T-cell (primary cell): ENCODE measurements at places on chromosomes 7 and 10.
A peak's percentile ranks its signal among the peaks of the same experiment; 100 is the strongest.

DNA sequence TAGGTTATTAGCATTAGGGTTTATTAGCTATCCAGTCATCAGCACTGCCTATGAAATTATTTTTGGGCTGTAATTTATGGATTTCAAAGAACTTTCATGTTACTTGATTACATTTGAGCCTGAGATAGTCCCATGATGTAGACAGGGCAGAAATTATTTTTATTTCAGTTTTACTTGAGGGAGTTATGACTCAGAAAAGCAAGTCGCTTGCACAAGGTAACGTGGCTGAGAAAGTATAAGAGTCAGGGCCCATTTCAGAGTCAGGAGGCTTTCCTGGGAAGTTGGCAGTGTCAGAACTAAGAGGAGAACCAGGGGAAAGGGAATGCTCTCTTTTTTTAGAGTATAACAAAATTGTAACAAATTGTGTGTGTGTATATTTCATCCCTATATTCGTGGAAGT, 16.5 kb downstream of the GATA3 start:
- no peak for DNase-seq

DNA sequence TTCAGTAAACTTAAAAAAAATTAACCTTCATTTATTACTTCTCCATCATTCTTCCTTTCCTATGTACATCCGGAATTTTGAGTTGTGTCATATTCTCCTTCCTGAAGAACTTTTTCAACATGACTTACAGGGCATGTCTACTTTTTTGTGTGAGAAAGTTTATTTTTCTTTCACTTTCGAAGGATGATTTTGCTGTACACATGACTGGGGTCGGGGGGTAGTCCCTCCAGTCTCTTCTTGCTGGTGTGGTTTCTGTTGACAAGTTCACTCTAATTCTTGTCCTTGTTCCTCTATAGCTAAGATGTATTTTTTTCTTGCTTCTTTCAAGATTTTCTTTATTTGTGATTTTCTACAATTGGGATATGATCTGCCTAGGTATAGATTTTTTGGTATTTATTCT, 55.8 kb downstream of the INPP5A start:
- DNase-seq, result no peak

DNA sequence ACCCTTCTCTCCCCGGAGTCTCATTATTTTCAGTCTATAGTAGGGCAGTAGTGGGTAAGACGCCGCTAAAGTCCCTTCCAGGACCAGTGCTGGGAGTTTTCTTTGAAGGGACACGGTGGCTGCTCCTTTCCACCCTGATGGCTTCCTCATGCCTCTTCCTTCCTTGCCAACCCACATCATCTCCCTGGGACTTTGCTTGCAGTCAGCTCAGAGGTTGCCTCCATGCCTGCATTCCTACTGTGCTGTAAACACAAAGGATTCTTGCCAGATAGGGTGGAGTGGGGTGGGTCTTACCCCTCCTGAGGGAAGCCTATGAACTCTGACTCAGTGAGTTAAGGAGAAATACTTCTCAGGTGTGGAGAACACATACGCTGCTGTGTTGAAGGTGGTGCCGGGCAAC, 59.9 kb upstream of the IGFBP3 start:
- DNase-seq, result no peak

- no peak for DNase-seq
These were observed 114.5 kb upstream of the POM121L12 start for GRCh38 chr7:52920977-52921376.

- DNase-seq, result no peak
These were observed 112.0 kb downstream of the NPTX2 start for GRCh38 chr7:98729121-98729520.

DNA sequence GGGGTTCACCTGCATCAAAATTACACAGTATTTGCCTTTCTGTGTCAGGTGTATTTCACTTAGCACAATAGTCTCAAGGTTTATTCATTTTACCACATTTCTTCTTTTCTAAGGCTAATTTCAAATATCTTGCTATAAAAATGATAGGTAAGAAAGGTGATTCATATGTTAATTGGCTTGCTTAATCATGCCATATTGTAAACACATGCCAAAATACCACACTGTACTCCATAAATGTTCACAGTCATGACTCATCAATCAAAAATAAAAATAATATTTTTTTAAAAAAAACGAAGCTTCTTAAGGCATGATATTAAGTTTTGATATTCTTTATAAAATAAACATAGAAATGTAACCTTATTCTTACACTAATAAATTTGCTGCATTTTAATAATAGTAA, 947.1 kb downstream of the GRM8 start:
- DNase-seq, result no peak

DNA sequence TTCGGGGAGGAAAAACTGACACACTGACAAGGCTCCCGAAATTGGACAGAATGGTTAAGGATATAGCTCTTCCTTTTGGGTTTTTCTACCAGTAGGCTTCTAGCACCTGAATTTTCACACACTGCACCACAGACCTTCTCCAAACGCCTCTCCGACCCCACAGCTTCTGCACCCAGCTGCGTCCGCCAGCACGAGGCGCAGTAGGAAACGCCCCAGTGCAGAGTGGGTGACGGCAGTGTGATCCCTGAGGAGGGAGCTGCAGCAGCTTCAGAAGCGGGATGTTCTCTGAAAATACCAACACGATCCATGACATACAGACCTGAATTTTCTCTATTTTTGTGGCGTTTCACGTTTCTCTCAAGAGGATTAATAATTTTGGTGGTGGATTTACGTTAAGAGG, 25.9 kb downstream of the HSPB1 start:
- no peak for DNase-seq

GRCh38 chr7:52498366-52498765, 537.1 kb upstream of the POM121L12 start:
- DNase-seq, result no peak

- DNase-seq, result no peak
These were observed 31.3 kb downstream of the CACUL1 start for GRCh38 chr10:118723466-118723865.

GRCh38 chr10:22505911-22506685, 160.8 kb downstream of the SPAG6 start:
- DNase-seq, result peak; percentile 60

DNA sequence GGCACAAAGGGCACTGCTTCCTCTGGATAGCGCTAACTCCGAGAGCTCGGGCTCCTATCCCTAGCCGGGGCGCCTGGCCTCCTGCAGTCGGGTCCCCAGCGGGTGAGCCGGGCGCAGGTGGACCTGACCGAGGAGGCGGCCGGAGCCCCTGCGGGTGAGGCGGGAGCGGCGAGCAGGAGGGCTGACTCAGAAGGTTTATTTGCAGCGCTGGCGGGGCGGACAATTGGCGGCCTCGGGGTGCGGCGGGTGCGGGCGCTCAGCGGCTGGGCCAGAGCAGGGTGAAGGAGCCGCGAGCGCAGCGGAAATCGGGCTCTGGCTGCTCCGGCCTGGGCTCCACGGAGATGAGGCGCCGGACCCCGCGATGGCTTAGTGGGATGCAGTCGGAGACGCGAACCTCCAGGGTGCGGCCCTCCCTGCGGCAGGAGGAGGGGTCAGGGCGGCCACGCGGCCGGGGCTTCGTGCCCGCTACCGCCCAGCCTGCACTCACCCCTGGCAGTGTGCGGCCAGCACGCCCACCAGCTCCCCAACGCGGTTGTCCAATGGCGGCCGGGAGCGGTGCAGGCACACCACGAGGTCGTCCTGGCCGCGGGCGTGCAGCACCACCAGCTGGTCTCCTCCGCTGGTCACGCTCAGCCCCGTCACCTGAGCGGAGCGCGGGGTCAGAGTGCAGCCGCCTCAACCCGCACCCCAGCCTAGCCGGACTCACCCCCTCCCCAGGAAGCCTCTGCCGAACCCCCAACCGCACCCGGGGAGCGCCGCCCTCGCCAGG, 16.1 kb downstream of the MYO1G start:
- DNase-seq, result no peak

DNA sequence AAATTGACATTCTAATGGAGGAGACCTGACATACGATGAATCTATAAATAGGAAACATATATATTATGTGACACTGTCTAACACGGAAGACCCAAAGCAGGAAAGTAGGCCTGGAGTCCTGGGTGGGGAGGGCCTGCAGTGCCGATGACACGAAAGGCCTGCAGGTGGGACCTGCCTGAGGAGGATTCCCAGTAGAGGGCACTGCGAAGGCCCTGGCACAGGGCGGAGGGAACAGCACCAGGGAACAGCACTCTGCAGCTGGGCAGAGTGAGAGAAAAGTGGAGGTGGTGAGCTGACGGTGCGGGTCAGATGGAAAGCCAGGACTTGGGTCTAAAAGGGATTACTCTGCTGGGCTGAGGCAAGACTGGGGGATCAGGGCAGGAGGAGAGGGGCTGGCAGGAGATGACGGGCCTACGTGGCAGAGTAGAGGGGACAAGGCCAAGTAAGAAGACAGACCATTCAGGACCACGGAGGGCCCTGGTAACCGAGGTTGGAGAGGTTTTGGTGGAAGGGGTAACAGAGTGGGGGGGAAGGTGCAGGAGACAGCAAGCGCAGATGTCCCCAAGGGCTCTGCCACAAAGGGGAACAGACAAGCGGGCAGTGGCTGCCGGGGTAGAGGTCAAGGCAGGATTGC, 8.1 kb downstream of the ZNF746 start:
- no peak for DNase-seq

DNA sequence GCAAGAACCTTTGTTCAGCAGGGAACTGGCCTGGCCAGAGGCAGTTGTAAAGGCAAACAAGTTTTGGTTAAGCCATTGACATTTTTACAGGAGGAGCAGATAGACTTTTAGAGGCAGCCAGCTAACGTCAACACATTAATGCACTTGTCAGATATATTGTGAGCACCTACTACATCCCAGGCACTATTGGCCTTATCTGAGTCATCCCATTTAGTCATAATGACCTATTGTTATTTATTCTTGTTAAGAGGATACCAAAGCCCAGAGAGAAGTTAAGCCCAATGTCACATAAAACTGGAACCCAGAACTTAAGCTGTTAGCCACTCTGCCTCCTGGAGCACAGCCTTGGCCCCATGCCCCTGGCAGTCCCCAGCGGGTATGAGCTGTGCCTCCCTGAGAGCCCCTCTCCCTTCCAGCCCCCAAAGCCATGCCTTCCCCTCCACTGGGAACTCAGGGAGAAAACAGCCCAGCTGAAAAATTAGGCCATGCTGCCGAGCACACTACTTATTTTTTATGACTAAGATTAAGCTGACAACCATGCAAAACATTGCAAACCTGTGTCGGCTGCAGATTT, 32.7 kb upstream of the TRIM8 start:
- DNase-seq, result no peak

GRCh38 chr10:126734015-126734414, 63.5 kb upstream of the C10orf90 start:
- DNase-seq, result no peak

- DNase-seq, result no peak
These were observed 114.2 kb downstream of the C10orf105 start for GRCh38 chr10:71605263-71605962.

DNA sequence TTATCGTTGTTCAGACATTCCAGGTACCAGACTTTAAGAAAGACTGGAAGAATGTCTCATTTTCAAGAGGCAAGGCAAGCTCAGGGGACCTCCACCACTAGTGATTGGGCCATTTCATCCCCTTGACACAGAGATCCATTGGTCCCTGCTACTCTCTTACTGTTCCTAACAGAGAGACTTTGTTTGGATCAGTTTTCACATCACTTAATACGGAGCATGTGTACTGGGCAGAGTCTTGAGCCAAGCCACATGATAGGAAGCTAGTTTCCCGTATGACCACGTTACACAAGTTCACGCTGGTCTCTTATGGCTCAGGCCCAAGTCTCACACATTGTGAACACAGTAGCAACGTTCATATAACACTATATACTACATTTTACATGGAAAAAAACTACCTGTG, 269.9 kb downstream of the BAMBI start:
- no peak for DNase-seq

GRCh38 chr10:18202680-18203460, 62.6 kb downstream of the CACNB2 start:
- DNase-seq, result no peak
